ENCODE measurements at places on chromosomes 4 and X.

DNA sequence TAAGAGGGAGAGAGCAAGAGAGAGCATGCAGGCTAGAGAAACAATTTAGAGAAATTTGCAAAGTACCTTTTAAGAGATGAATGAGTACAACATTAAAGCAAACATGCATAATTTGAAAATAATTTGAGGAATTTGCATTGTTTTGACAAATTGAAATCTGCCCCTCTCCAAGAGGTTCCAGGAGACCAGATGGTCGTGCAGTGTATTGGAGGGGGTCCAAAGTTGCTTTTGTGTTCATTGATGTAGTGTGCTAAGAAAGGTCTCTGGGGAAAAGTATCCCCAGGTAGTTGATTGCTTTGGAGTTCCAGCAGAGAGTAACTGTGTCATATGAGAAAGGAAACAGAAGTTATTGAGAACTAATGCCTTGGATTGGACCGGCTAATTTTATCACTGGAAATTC, 635.0 kb upstream of the TENM3 start:
- DNase-seq: no peak

- no peak for DNase-seq
These were observed 269.3 kb upstream of the HS3ST1 start for GRCh38 chr4:11698033-11698432.

GRCh38 chr4:54371173-54371572, 142.1 kb downstream of the PDGFRA start:
- DNase-seq: no peak

- DNase-seq: no peak
These were observed 106.0 kb downstream of the IQCM start for GRCh38 chr4:149709640-149710039.

DNA sequence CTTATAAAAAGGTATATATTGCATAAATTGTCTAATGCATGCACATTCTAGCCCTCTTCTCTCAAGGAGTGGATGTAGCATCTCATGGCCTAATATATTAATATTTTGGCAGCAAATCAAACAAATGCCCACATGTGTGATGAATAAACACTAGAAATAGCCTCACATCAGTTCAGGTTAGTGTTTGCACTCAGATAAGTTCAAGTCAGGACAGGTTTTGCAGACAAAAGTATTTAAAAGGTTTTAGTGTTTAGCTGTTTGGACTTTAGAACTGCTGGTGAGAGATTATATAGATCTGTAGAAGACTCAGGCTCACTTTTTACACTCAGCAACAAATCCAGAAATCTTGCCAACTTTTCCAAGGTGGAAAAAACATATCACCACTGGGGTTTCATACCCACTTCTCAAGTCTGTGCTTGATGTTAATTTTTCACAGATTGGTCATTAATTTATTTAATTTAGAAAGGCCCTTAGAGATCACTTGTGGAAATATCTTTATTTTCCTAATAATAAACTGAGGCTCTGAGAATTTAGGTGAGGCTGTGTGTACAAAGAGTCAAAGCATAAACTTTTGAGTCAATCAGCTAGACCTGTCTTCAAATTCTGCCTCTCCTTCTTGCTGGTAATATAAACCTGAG, 362.6 kb downstream of the GASK1B start:
- no peak for DNase-seq

DNA sequence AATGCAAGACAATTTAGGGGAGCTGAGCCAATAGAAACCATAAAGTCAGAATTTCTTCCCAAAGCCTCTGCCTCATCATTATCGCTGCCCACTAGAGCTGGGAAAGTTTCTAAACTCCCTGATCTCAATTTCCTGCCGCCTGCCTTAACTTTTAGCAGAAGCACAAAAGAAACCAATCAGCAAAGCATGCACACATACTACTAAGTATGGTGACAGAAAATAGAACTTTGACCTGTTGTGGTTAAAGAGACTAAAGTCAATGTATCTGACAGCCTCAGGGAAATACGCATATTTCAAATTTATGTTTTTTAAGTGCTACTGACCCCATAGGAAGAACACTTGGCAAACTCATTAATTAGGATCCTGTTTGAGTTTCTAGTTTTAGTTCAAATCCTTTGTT, 10.1 kb downstream of the STK26 start:
- DNase-seq: no peak

DNA sequence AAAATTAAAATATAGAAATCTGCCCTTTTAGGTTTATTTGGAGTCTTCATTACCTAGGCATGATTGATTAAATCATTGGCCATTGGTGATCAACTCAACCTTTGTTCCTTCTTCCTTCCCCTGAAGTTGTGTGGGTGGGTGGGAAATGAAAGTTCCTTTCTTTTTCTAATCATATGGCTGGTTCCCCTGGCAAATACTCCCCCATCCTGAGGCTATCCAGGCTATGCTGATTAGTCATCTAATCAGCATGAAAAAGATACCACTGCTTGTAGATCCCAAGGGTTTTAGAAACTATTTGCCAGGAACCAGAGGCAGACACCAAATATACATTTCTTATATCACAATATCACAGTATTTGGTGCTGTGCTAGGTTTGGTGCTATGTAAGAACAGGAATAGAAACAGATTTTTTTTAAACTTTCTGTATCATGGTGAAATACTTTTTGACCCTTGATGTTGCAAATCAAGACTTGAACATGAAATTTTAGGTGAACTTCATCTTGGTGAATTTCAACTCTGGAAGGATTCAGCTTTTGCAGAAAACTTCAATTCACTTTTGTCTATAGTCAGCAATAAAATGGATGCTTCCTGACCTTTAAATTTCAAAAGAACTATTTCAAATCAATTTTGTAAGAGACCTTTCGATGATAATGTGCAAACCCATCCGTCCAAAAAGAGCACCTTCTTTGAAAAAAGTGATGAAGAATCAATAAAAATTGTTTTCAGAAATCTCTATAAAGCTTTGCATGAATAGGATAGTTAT, 71.1 kb downstream of the CCSER1 start:
- DNase-seq: no peak

- DNase-seq: no peak
These were observed 99.6 kb downstream of the FAM53A start for GRCh38 chr4:1584498-1584897.

- no peak for DNase-seq
These were observed 97.4 kb downstream of the NLGN4X start for GRCh38 chrX:6131287-6131686.

GRCh38 chr4:2172161-2172560, 69.8 kb downstream of the HAUS3 start:
- DNase-seq: no peak

- DNase-seq: no peak
These were observed 49.7 kb downstream of the HTT start for GRCh38 chr4:3124070-3124767.

GRCh38 chr4:6280365-6280996, 10.8 kb downstream of the WFS1 start:
- DNase-seq: no peak

- no peak for DNase-seq
These were observed 6.6 kb downstream of the TIMM17B start for GRCh38 chrX:48890934-48891401.

DNA sequence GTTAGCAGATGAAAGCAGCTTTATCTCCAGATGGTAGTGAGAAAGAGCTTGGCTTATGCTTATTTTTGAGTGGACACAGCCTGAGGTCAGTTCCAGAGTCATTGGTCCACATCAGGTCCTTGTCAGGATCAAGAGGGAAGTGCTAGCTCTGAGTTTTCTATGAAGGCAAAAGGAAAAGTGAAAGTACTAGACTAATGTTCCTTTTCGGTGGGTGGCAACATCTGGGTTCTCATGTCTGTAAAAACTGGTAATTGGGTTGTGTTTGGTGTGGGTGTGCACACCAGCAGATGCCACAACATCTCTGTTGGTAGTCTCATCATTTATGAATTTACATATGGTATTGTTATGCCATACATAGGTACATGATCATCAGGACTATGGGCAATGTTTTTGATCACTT, 210.5 kb downstream of the PWWP3B start:
- no peak for DNase-seq

DNA sequence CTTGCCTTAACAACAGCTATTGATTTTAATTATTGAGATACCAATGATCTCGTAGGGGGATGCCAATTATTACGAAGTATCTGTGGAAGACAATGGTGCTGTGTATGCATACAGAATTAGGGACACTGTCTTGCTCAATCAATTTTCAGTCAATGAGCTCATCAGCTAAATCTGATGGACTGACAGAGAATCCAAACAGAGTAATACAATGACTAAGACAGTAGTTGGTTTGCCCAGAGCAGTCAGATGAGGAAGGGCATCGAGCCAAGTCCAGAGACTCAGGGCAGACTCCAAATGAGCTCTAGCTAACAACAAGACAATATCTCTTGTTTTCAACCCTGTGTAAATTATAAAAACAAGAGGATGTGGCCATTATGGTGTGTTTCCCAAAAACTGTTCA, 14.7 kb upstream of the GSX2 start:
- no peak for DNase-seq

DNA sequence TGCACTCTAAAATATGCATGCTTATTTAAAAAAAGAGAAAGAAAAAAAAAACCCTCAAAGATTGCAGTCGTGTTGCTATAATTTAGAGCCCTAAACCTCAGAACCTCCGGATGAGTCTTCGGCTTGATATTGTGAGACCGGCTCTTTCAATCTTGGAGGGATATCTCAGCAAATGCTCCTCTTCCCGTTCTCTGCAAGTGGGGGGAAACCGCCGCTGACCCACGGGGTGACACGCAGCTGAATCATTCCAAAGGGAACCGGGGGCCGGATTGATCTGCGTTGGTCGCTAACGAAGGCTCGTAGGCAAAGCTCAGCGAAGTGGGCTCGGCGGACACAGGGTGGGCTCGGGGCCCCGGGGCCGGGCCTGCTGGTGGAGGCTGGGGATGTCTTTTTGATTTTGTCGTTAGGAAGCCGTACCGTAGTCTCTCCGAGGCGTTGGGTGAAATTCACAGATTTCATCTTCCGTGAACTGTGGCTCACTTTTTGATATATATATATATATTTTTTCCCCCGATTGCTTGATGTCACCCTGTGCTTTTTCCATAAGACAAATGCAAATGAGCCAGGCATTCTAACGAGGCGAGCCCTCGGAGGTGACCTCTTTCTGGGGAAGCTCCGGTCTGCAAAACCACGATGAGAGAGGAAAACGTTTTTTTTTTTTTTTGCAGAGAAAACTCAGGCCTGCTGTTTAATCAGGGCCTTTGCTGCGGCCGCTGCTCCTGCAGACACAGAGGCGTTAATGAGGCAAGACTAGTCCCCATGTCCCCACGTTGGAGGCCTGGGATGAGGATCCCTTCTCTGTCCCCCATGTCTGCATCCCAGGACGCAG, 110.7 kb upstream of the PPP2R3B start:
- DNase-seq: no peak

DNA sequence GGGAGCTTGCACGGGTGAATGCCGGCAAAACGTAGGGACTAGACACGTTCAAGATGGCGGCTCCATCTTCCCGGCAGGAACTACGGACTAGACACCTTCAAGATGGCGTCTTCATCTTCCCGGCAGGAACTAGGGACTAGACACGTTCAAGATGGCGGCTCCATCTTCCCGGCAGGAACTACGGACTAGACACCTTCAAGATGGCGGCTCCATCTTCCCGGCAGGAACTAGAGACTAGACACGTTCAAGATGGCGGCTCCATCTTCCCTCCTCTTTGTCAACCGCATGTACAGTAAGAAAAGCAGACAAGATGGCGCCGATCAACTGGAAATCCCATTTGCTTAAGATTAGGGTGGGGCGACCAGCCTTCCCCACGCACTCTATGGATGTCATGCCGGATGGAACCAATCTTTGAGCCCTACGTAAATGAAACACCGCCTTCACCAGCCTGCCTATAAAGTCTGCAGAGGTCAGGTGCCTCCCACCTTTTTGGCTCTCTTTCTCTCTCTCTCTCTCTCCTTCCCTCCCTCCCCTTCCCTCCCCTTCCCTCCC, 222.4 kb downstream of the CRLF2 start:
- no peak for DNase-seq

DNA sequence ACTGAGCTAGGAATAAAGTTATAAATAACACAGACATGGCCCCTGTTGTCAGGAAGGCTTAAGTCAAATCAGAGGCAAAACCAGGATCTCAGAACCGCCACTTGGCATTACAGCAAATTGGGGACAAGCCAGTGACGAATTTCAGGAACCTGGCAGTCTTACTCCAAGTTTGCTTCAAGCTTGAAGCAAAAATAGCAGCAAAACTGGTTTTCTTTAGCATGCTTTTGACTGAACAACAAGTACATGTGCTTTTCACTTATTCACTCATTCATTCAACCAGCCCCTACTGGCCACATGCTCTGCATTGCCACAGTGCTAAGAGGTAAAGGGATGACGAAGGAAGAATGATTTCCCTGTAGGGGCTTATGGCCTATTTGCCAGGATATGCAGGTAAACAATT, 253.9 kb upstream of the PPARGC1A start:
- no peak for DNase-seq

GRCh38 chrX:46912603-46913491, 626 bp downstream of the JADE3 start:
- DNase-seq: peak; percentile 1

DNA sequence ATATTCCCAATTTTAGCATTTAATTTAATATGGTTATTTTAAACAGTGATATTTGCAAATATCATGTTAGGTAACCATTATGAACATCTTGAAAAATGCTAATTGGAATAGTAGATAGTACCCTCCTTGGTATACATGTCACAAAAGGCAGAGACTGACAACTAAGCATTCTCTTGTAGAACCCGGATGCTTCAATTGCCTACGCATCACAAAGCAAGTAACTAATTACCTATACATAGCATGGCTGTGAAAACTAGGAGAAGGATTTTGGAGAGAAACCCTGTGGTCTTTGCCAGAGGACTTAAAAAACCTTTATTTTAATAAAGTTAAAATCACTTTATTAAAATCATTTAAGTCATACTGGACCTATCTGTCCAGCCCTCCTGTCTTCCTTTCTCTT, 764.1 kb upstream of the TENM3 start:
- no peak for DNase-seq

- no peak for DNase-seq
These were observed 11.9 kb upstream of the ADD1 start for GRCh38 chr4:2831611-2832308.

- DNase-seq: no peak
These were observed 12.0 kb upstream of the EXOC1L start for GRCh38 chr4:55807556-55807955.
